ENCODE measurements at places on chromosomes 11 and 22.
A peak's percentile ranks its signal among the peaks of the same experiment; 100 is the strongest.

DNA sequence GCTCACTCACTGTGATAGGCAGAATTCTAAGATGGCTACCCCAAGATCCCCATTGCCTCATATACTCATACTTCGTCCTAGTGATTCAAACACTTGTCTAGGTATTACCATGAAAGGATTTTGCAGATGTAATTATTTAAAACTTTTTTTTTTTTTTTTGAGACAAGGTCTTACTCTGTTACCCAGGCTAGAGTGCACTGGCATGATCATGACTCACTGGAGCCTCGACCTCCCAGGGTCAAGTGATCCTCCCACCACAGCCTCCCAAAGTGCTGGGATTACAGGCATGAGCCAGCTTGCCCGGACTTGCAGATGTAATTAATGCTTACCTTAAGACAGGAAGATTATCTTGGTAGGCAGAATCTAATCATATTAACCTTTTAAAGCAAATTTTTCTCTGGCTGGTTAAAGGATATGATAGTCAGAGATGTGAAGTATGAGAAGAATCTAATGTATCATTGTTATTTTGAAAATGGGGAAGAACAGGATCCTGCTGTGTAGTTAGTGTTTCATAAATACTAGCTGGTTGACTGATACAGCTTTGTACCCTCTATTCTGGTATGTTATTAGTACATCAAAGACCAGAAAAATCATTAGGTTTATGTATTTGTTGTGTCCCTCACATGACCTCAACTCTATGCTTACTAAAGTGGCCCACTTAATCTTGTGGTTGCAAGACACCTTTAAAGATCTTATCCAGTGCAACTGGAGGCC, 35.5 kb downstream of the C2CD3 start:
- DNase-seq = peak; percentile 66

GRCh38 chr11:1469287-1469910, 17.2 kb downstream of the MOB2 start:
- DNase-seq = no peak

DNA sequence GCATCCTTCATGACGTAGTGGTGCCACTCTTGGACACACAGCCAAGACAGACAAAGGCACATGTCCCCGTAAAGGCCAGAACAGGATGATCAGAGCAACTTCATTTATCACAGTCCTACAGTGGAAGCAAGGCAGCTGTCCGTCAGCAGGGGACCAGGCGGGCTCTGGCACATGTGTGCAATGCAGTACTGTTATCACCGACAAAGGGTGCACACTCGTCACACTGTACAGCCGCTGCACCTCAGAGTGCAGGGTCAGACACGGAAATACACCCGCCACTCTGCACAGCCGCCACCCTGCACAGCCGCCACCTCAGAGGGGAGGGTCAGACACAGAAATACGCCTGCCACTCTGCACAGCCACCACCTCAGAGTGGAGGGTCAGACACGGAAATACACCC, 13.4 kb upstream of the IL17REL start:
- no peak for DNase-seq

DNA sequence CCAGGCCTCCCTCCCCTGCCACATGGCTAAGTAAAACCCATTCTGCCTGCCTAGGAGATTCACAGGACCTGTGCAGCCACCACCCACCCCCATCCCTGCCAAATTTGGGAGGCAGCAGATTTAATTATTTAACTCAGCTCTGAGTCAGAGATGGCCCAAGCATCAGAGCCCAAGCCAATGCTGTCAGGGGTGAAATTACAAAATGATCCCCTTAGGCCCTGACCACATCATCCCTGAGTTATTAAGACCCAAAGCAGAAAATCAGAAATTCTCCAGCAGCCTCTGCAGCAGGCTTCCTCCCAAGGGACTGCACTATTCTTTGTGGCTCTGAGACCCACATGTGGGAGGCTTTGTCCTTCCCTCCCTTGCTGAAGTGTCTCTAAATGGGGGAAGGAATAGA, 52.8 kb upstream of the RRAS2 start:
- DNase-seq = peak; percentile 97

DNA sequence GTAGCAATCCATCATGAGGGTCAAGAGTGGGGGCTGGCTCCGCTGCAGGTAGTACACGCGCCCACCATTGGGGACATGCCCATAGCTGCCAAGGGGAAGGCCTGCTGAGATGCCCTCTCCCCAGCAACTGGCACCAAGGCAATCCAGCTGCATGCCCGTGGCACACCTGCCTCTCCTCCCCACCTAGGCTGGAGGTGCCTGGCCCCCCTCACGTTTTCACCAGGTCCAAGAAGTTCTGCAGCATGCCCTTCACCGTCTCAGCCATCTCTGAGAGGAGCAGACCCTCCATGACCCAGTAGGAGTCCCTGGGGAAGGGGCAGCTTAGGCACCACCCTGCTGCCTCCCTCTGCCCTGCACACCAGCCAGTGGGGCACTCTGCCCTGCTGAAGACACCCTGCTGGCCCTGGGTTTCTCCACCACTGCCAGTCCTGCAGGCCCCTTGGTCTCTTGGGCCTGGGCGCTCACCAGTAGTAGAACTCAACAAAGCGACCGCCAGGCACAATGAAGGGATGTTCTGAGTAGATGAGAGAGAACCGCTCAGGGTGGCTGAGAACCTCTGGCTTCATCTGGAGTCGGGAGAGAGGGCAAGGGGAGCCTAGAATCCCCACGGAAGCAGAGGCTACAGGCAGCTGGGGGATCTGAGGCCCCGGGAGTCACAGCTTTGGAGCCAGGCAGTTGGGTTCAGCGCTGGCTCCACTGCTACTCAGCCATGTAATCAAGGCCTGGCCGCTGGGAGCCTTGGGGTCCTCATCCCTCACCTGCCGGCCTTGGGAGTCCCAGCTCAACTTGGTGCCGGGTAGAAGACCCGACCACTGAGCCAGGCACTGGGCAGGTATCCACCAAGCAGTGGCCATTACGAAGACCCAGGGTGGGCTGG, 17.8 kb downstream of the TREH start:
- no peak for DNase-seq

DNA sequence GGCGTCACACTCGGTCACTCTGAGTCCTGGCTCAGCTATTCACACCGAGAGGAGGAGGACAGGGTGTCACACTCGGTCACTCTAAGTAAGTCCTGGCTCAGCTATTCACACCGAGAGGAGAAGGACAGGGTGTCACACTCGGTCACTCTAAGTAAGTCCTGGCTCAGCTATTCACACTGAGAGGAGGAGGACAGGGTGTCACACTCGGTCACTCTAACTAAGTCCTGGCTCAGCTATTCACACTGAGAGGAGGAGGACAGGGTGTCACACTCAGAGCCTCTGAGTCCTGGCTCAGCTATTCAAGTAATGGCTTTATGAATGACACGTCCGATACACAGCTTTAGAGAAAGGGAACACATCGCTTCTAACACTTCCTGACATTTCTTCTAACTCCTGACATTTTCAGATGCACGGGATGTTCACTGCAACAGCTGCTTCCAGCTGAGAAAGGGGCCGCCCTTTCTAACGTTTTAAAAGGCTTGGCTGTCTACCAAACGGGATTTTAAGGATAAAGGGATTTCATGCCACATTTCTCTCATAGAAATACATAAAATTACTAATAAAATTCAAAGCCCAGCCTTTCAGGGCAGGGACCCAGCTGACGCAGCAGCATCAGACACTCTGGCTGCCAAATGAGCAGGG, 28.1 kb downstream of the DRD4 start:
- DNase-seq = no peak

GRCh38 chr11:129374993-129375750, 476 bp upstream of the BARX2 start:
- no peak for DNase-seq

- DNase-seq = no peak
Measured at GRCh38 chr11:72860010-72860409, 45.8 kb downstream of the ATG16L2 start.

GRCh38 chr11:92453055-92453454, 228.4 kb downstream of the FAT3 start:
- DNase-seq = peak; percentile 69

DNA sequence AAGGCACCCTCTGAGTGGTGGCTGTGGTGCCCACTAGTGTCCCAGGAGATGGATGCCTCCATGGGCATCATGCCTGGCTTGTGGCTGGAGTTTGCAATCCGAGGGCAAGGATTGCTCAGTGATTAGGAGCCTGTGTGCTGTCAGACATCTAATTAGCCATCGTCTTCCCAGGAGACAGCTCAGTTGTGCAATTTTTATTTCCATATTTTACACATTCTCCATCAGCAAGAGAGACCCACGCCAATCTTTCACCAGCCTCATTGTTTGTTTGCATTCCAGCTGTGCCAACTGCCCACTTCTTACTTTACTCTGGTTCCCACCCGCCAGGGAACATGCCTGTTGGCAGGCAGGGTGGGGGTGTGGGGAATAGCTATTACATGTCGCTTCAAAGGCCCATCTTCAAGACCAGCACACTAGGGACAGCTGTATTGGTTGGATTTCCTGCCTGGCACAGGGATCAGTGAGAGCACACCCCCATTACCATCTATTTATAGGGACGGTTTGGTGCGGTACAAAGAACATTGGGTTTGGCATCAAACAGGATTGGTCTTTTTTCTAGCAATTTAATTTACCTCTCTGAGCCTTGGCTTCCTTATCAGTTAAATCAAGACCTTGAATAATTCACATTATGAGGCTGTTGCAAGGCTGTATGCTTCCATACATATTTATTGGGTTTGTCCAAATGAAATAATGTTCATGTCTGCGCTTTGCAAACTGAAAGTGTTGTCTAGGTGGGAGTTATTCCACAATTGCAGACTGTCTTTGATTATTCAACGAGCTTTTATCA, 80.7 kb upstream of the NAV2 start:
- DNase-seq = peak; percentile 39

DNA sequence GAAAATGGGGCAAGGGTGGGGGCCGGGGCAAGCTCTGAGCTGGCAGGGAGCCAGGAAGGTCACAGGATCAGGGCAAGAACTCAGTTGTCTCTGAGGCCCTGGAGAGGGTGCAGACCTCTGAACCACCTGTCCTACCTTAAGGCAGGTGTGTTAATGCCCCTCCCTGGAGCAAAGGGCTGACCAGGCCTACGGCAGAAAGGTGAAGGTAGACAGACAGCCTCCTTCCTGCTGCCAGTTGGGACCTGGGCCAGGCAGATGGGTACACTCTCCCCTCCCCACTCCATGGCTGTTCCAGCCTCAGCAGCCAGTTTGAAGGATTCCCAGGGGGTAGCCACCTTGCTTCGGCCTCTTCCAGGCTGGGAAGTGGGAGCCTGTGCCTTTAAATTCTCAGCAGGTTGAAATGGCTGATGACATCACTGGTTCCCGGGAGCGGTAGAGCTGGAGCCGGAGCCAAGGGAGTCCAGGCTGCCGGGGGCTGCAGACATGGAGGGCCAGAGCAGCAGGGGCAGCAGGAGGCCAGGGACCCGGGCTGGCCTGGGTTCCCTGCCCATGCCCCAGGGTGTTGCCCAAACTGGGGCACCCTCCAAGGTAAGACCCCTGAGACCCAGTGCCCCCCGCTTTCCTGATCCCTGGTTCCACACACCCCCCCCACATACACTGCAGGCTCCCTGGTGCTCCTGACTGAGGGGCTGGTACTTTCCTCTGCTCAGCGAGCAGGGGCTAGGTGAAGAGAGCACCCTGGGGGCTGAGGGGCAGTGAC, at the start of gene INPP5J:
TSS of gene INPP5J (plus strand) at position 435 of the 760 bp plus-strand sequence. CDS start at position 484, 49 bp downstream.
- peak; percentile 36 for DNase-seq

DNA sequence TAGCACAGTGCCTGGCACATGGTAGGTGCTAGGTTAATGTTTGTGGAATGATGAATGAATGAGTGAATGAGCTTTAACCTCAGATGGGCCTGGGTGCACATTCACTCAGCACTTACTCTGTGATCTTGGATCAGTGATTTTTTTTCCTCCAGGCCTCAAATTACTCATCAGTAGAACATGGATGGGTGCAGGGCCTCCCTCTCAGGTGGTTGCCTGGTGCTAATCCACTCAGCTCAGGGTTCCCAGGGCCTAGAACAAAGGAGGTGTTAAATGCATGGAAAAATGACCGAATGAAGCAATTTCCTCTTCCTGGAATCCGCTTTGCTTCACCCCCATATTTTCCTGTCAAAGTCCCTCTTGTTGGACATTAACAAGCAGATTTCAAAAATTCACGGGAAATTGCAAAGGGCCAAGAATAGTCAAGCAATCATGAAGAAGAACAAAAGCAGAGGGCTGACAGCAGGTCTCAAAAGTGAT, 93.5 kb downstream of the MYEOV start:
- DNase-seq = no peak

DNA sequence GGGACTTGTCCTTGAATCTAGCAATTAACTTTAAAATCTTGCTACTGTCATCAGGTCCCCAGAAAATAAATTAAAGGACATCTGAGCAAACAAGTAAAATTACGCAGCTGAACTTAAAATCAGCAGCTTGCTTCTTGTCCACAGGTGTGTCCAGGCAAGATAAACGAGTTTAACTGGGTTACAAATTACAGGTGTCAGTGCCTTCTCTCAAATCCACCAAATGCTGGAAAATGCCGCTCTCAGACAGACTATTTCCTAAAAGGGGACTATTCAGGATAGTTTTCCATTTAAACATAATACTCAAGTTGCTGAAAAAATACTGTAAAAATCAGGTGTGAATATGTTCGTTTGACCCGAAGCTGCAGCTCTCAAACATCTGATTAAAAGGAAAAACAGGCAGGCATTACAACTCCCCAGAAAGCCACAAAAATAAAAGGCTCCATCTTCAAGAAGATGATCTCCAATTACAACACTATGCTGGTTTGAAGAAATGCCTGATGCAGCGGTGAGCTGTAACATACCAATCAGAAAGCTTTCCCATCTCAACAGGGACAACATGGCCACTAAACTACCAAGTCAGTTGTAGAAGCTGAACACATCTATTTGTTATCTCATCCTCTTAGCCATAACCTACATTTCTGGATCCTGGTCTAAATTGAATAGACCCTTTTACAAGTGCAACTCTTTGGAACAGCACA, 82.1 kb downstream of the CADM1 start:
- DNase-seq = no peak

GRCh38 chr11:46337626-46338345, 9.5 kb upstream of the DGKZ start:
- no peak for DNase-seq

DNA sequence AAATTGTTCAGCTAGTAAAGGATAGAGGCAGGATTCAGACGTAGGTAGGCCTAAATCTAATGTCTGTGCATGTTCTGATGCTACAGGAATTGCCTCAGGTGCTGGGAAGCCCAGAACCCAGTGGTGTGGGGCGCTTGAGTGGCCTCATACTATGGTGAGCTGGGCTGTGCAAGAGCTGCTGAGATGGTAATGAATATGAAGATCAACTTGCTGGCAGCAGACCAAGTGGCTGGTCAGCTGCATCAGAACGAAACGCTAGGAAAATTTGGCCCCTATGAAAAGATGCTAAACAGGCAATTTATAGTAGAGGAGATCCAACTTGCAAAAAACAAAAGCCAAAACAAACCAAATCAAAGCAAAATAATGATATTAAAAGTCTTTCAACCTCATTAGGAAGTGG, 102.7 kb downstream of the INSC start:
- no peak for DNase-seq

GRCh38 chr11:1351278-1351937, 38.3 kb upstream of the BRSK2 start:
- DNase-seq = no peak

- peak; percentile 50 for DNase-seq
Measured at GRCh38 chr11:48307760-48308386, 1.9 kb downstream of the OR4S1 start.

GRCh38 chr11:58919561-58919960, 19.7 kb upstream of the GLYATL1 start:
- DNase-seq = no peak

Data from fibroblast of mammary gland (primary cell).